H54 (cell line): ENCODE measurements at places on chromosomes 4 and X.

DNA sequence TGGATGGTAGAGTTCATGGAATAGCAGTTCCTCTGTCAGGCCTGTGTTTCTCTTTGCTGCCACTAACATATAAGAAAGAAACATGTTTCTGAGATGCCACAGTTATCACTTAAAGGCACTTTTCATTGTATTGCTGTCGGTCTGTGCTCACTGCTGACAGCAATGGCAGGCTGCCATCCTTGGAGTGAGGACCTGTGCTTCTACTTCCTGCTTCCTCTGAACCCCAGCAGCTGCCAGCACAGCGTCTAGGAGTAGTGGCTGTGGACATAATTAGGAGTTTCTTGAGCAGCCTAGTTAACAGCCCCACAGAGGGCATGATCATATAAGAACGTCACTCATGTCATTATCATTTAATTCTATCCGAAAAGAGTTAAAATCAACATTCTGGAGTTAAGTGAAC lies 30.5 kb downstream of the F11 start:
- no peak for DNase-seq

DNA sequence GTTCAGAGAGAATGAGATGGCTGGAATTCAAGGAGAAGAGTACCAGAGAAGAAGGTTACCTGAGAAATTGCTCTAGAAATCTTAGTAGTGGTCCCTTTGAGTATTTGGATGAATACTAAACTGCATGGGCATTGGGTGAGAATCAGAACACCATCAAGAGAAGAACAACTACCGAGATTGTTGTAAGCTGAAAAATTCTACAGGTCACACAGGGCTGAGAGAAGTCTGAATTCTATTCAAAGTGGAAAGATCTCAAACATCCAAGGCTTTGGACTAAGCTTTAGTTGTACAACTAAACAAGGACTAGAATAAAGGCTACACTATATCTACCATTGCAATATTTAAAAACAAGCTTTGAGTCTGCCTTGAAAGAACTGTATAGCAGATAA lies 40.8 kb downstream of the LRBA start:
- DNase-seq, result no peak

DNA sequence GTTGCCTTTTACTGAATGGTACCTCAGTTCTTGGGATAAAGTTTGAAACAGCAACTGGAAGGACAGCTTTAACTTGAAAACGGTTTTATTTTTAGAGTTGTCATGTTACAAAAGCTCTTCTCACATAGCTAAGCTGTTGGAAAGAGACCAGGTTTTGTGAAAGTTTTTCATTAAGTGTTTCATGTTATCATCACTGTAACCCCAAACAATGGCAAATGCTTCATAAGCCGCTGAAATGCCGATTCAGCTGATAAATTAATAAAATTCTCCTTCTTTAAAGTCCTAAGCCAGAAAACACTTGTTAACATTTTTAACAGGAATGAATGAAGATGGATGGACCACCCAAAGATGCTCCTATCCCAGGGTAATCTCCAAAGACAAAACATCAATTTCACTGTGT lies 76.1 kb upstream of the IRF2 start:
- no peak for DNase-seq

GRCh38 chr4:155428128-155428527 lies 51.4 kb upstream of the MAP9 start:
- no peak for DNase-seq

DNA sequence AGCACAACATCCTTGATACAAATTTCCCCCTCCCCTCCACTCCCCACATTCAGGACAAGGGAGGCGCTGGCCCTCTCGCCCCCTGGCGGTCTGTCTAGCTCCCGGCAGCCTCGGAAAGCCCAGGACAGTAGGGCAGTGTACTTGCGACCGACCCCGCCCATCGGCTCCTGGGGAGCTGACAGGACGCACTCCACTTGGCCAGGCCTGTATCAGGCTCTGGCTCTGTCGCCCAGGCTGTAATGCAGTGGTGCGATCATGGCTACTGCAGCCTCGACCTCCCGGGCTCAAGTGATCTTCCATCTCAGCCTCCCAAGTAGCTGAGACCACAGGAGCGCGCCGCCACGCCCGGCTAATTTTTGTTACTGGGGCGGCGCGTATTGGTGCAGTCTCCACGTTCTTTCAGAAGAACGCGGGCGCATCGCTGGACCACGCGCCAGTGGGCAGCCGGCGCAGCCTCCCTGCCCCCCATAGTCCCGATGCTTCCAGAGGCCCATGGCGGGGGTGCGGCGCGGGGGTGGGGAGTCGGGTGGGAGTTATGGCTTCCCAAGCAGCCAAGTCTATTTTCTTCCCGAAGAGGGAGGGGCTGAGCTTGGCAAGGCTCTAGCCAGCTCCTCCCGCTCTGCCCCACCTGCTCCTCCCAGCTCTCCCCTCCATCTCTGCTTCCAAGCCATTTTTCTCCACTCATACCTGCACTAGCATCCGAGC lies 7.8 kb upstream of the AKAP14 start:
- no peak for DNase-seq

GRCh38 chr4:145299380-145300076 lies 119.1 kb upstream of the OTUD4 start:
- no peak for DNase-seq

DNA sequence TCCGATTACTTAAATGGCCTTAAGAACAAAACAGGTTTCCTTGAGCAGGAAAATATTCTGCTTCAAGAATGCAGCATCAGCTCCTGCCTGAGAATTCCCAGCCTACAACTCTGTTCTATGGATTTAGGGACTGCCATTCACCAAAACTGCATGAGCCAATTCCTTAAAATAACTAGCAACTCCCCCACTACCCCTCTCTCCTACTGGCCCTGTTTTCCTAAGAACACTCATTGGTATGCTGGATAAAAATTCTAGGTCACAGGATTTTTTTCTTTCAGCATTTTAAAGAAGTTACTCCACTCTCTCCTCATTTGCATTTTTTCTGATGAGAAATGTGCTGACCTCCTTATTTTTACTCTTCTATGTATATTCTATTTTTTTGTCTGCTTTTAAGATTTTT lies 347.1 kb downstream of the IDS start:
- no peak for DNase-seq

DNA sequence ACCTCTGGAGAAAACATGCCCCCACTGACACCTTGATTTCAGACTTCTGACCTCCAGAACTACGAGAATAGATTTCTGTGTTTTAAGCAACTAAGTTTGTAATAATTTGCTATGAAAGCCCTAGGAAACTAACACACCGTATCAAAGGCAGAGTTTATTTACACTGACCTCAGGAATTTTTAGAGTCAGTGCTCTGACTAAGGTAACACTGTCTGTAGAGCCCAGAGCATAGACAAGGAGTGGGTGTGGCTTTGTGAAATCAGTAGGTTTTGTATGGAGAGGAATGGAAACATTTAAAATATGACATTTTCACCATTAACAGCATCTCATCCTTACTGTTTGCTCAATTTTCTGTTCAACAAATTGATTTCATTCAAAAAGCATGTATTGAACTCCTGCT lies 764.4 kb upstream of the PCDH10 start:
- DNase-seq, result no peak
